ENCODE measurements at places on chromosomes 2 and 18. TPM values are rescaled to one million over a fixed set of nuclear protein-coding genes. Genes with fewer than 3 reads are reported as not detected.

The NPPC gene
- 16.0 TPM for total RNA-seq

The NEU2 gene
- total RNA-seq: not detected

The SERPINB10 gene
- 0.98 TPM for total RNA-seq

The DSG4 gene
- total RNA-seq: not detected

- no peak for DNase-seq
Observed at GRCh38 chr2:25312958-25313710, 28.6 kb downstream of the DNMT3A start.

DNA sequence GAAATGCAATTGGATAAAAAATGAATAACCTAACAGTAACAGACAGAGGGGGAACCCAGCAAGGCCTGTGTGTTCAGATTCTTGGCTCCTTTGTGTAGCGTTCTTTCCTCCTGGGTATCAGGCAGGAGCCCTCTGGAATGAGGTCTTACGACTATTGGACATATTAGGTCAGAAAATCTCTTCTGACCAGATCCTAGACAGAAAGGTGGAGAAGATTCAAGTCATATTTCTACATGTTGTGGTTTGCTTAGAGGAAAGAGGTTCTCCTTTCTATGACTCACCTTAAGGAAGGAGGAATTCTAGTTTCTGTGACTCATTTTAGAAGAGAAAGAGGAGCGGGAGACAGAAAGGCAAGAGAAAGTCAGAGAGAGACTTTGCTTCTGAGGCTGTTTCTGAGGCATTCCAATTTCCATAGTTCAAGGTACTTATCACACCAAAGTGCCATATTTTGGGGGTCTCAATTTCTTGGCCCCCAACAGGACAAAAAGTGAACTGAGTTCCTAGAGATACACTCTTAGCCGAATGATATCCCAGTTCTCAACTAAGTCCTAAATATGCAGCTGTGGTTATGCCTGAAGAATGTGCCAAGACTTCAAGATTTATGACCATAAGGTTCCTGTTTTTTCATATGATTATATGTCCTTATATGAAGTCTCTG is 618.6 kb downstream of the ZEB2 start:
- no peak for DNase-seq

GRCh38 chr2:38907242-38907641 is 17.6 kb downstream of the ARHGEF33 start:
- no peak for DNase-seq

- no peak for DNase-seq
Observed at GRCh38 chr2:147177071-147177857, 667.6 kb upstream of the ACVR2A start.

Data from vagina (tissue), 2 donors.